ENCODE measurements at places on chromosomes 2 and 18.

DNA sequence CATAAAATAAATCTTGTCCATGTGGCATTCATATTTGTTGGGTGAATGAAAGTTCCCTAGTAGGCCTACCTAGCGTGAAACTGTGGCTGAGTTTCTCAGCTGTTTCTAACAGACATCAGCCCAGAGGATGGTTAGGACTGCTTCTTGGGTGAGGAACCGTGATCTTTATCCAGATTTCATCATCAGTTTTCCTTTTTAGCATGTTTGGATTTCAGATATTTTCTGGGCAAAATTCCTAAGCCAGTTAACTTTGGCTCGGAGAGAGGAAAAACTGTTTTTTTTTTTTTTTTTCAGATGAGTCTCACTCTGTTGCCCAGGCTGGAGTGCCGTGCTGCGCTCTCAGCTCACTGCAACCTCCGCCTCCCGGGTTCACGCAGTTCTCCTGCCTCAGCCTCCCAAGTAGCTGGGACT is 53.5 kb downstream of the DGKD start:
- no peak for DNase-seq

DNA sequence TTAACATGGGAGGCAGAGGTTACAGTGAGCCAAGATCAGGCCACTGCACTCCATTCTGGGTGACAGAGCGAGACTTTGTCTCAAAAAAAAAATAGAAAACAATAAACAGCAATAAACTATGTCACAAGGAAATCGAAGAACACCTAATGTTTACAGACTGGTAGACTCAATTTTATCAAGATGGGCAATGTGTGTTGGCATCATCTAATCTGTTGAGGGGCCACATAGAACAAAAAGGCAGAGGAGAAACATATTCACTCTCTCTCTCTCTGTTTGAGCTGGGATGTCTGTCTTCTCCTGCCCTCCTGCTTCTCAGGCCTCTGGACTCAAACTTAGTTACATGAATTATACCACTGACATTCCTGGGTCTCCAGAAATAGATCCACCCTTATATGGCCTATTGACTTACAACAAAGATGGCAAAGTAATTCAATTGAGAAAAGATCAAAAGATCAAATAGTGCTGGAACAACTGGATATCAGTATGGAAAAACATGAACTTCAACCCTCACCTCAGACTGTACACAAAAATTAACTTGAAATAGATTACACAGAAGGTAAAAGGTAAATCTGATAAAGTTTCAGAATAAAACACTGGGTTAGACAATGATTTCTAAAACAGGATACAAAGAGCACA is 703.8 kb upstream of the CRIM1 start:
- DNase-seq, result no peak

DNA sequence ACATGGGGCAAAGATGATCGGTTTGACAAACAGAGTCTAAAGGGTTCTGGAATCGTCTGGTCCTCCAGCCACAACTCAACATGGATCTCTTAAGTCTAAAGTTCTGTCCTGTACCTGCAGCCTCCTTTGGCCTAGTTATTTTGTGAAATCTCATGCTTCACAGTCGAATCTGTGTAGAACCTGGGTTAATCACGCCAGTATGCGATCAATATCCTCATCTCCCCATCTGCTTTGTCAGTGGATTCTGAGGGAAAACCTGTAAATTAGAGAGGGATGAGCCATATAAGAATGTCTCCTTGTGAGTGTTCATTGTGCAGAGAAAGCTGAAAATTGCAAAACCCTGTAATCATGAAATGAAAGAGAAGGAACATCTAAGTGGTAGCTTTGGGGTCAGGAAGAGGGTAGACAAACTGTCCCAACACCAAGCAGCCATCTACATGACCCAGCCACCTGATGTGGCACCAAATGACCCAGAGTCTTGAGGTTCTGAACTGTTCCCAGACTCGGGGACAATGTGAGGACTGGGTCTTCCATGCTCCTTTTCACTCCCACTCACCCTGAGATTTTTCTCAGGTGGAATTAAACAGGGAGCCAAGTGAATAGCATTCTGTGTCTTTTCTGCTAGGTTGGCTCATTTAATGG is 175.6 kb downstream of the ALPK2 start:
- DNase-seq, result no peak

- no peak for DNase-seq
Measured at GRCh38 chr2:1625281-1626001, 118.9 kb downstream of the PXDN start.

DNA sequence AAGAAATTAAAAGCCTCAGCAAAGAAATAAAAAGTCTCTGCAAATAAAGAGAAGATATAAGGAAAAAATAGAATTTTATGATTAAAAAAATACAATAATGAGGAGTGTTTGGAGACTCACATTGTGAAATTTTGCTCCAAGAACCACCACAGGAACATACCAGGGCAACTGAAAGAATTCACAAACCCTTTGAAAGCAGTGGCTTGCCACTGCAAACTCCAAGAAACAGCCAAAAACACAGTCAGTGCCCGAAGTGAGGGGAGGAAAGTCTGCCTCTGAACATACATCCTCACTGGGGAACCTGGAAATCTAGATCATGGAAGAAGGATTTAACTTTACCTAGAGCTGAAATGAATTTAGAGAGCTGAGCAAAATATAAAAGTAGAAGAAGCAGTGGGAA is 33.1 kb downstream of the EVA1A start:
- DNase-seq, result no peak

GRCh38 chr2:236086971-236087465 is 81.2 kb downstream of the GBX2 start:
- no peak for DNase-seq

DNA sequence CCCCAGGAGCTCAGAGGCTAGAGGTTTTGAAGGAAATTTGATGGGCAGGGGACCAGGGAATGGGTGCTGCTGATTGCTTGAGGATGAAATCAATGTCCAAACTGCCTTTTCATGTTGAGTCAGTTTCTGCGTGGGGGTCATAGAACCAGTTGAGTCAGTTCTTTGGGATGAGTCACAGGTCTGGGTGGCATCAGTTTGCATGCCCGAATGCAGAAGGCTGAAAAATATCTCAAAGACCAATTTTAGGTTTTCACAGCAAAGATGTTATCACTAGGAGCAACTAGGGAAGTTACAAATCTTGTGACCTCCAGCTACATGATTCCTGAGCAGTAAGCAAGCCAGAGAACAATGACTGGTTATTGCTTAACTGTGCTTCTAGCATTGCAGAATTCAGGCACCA is 1135.1 kb upstream of the CRIM1 start:
- no peak for DNase-seq
